Aorta (tissue), 5 donors: ENCODE measurements at places on chromosomes 3 and 15. TPM values are rescaled to one million over a fixed set of nuclear protein-coding genes. Genes with fewer than 3 reads are reported as not detected.

ADAMTS9 gene
- 161 TPM for total RNA-seq

TMCC1 gene
- total RNA-seq: 37.3 TPM

FOXB1 gene
- not detected for total RNA-seq

DNA sequence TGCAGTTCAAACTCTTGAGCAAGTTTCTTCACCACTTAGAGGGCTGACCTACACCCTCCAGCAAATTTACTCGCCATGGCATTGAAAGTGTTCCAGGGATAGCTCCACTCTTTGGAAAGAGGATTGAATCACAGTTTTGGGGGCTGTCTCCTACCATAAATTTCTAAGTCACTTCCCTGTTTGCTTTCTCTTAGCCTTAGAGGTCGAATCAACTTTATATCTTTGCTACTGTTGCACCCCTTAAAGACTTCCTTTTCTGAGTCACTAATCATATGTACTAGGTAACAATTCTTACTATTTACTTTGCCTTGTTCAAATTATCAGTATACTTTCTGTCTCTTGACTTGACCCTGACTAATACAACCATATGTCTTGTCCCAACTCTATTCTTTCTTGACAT, 1151.8 kb upstream of the ALCAM start:
- no peak for DNase-seq

- no peak for DNase-seq
Measured at GRCh38 chr3:55461896-55462295, 25.2 kb downstream of the WNT5A start.
